Suprapubic skin (tissue), 4 donors: ENCODE measurements at places on chromosomes 11 and 22. TPM values are rescaled to one million over a fixed set of nuclear protein-coding genes. Genes with fewer than 3 reads are reported as not detected.

Gene TRIM66
- total RNA-seq, result 12.3 TPM

Gene PACS1
- total RNA-seq, result 35.0 TPM

Gene USP2
- 18.5 TPM for total RNA-seq

Gene APOL5
- not detected for total RNA-seq

Gene ADAMTS15
- total RNA-seq, result 5.8 TPM

GRCh38 chr22:49530671-49531367 lies 296.9 kb downstream of the BRD1 start:
- DNase-seq, result no peak
- no peak overlapping the region for H3K27ac ChIP-seq

GRCh38 chr22:47928631-47929030 lies 1166.2 kb downstream of the TBC1D22A start:
- no peaks in the 10 kb centered on the region for H3K27me3 ChIP-seq
- no peak overlapping the region for H3K27ac ChIP-seq
- H3K4me1 ChIP-seq, result no peaks in the 10 kb centered on the region
- no peak overlapping the region for H3K4me3 ChIP-seq
- DNase-seq, result no peak
- H3K36me3 ChIP-seq, result no peaks in the 10 kb centered on the region

DNA sequence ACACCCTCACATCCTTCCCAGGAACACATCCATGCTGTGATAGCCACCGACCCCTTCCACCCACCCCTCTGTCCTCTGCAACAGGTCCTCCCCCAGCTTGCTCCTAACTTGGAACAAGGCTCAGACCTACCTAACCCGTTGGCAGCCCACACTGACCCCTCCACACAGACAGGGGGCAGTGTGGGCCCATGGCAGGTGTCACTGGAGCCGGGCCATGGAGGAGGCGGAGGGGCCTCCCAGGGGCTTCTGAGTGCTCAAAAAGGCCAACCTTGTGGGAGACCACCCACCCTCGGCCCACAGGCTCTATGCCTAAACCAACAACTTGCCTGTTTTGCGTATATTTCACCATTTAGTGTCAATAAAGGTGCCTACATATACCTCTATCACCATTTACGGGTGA lies 57.0 kb downstream of the CERK start:
- H3K4me1 ChIP-seq, result peaks cover 17% of the 10 kb centered on the region
- DNase-seq, result no peak
- no peak overlapping the region for H3K27ac ChIP-seq
- no peaks in the 10 kb centered on the region for H3K27me3 ChIP-seq
- H3K36me3 ChIP-seq, result peaks cover 28% of the 10 kb centered on the region

Gene OR8A1
- total RNA-seq, result not detected

DNA sequence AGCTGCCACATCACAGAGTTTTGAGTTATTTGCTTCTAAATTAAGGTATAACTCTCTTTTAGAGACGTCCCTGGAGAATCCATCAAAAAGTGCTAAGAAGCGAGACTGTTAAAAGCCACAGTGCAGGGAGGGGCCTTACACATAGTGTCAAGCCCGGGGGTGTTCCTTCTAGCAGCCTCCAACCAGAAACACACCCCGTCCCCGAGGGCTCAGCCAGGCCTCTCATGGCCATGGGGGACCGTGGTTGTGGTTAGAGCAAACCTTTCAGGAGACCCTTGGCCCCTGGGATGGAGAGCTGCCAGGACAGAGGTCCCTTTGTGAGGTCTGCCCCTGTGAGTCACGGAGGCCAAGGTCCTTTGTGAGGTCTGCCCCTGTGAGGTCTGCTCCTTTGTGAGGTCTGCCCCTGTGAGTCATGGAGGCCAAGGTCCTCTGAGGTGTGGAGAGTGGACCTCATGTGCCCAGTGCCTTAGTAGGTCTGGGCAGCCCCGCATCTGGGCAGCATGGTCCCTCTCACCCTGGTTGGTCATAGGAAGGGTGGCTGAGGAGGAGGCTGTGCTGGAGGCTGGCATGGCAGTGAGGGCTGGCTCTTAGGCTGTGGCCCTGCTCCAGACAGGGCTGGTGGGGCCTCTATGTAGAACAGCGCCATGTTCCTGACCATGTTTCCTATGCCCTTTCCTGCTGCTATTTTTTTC lies 5.4 kb downstream of the GNAZ start:
- no peaks in the 10 kb centered on the region for H3K36me3 ChIP-seq
- no peaks in the 10 kb centered on the region for H3K27me3 ChIP-seq
- no peak overlapping the region for H3K27ac ChIP-seq
- DNase-seq, result no peak
